ENCODE measurements at places on chromosomes 12 and 14. TPM values are rescaled to one million over a fixed set of nuclear protein-coding genes. Genes with fewer than 3 reads are reported as not detected.

DNA sequence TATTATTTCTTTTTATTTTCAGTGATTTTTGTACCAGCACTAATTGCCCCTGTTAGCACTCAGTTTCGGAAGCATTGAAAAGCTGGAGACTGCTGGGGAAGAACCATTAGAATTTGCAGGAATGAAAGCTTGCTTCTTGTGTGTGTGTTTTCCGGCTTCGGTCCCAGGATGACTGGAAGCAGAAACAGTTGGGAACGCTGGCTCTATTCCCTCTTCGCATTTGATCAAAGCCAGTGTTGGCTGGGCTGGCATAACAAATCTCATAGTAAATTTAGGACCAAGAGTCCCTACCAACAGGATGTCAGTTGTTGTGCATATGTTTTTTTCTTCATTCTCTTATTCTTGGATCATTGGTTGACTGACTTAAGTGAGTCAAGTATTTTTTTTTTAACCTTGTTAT is 53.6 kb upstream of the TRAF3 start:
- DNase-seq = no peak

Gene RHOF
- 13.7 TPM for polyA plus RNA-seq

GRCh38 chr14:96690713-96691383 is 106.3 kb upstream of the VRK1 start:
- no peak for DNase-seq

Gene PGF
- 9.7 TPM for polyA plus RNA-seq

Gene ART4
- polyA plus RNA-seq = 0.16 TPM

- no peak for DNase-seq
Measured at GRCh38 chr14:106372870-106373652, 846.7 kb downstream of the TMEM121 start.

- no peak for DNase-seq
Measured at GRCh38 chr12:26839512-26839911, 6.5 kb upstream of the ITPR2 start.

GRCh38 chr14:90263748-90264449 is 7.5 kb downstream of the PSMC1 start:
- DNase-seq = no peak

Gene OTOGL
- polyA plus RNA-seq = 0.90 TPM

DNA sequence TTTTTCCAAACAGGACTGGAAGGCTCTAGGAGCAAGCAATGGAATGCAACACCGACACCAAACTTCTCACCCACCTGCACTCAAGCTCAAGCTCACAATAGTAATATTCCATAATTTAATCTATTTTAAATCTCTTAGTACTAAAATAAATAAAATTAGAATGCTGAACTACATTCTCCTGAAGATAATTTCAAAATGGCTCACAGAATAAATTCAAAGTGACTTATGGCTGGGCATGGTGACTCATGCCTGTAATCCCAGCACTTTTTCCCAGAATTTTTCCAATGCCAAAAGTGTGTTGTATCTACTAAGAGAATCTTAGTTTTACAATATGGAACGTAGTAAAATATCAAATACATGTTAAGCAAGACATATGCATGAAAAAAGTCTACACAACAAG is 31.5 kb downstream of the DUSP16 start:
- DNase-seq = no peak

Gene GUCY2C
- polyA plus RNA-seq = 0.58 TPM

Gene PAX9
- 0.36 TPM for polyA plus RNA-seq

- DNase-seq = no peak
Measured at GRCh38 chr12:13027032-13027431, 17.1 kb upstream of the FAM234B start.

Gene PIANP
- polyA plus RNA-seq = 11.3 TPM

GRCh38 chr12:121795034-121795968 is 1.8 kb upstream of the RHOF start:
- DNase-seq = peak; percentile 76
